C1 segment of cervical spinal cord (tissue), 14 donors: ENCODE measurements at places on chromosomes 6 and 20.

GRCh38 chr6:33620158-33620855, 815 bp upstream of the ITPR3 start:
- DNase-seq: no peak

GRCh38 chr6:138824482-138825144, 28.7 kb downstream of the ECT2L start:
- DNase-seq: no peak

GRCh38 chr6:49849213-49849907, 17.0 kb downstream of the CRISP1 start:
- DNase-seq: no peak

GRCh38 chr6:6057442-6058053, 50.8 kb upstream of the NRN1 start:
- DNase-seq: no peak

GRCh38 chr20:58235010-58235409, 6.6 kb upstream of the ANKRD60 start:
- no peak for DNase-seq

GRCh38 chr6:36478051-36478526, 35.3 kb downstream of the KCTD20 start:
- no peak for DNase-seq

DNA sequence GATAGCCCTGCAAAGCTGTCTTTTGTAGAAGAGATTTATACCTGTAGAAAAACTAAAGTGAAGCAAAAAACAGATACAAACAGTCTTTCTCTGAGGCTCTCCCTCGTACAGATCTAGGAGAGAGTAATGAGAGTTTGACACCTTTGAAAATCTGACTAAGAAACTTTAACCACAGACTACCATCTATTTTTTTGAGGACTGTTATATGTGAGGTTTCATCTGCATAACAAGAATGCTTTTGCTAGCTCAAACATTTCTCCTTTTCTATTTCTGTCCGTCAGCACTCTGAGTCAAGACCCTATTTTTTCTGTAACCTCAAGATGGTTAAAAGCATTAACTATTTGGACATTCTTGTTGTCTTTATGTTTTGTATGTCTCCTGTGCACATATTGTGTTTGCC, 193.0 kb downstream of the BTBD3 start:
- DNase-seq: no peak

DNA sequence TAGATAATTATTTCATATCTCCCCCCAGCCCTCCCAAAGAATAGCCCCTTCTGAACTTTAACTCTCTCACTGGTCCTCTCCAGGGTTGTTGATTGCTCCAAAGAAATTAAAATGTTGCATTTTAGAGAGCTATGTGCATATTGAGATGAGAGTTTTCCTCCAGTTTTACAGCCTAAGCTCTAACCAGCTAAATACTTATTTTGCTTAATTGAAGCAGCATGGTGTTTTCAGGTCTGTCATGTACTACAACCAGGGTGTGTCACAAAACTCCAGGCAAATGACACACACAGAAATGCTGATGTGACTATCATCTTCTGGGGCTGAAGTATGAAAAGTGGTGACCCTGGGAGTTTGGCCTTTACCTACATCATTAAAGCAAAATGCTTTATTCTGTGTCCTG, 196.8 kb upstream of the STXBP5 start:
- no peak for DNase-seq

DNA sequence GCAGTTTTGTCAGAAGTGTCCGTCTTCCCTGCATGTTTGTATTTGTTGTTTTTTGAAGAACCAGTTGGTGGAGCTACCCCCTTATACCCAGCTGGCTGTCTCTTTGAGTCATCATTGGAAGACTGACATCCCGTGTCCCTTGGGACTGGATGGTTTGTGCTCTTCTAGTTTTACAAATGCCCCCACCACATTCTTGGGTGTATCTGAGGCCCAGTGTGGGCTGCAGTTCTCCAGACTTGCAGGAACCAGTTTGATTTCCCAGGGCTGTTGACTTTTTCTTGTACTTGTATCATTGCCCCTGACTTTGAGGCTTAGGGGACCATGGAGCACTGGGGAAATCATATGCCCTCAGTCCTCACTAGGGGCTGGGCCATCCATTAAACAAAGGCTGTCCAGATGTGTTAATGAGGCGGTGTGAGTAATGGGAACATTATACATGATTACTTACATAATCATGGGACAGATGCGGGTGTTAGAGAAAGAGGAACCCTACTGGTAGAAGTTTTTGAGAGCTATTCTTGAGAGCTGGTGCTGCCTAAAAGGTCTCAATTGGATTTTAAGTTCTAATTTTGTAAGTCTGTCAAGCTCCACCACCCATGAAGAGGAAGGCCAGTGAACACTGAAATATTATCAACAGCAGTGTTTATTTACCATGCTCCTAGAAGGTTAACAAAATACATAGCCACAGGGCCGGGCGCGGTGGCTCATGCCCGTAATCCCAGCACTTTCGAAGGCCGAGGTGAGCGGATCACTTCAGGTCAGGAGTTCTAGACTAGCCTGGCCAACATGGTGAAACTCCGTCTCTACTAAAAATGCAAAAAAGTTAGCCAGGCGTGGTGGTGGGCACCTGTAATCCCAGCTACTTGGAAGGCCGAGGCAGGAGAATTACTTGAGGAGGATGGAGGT, 8.5 kb downstream of the JARID2 start:
- DNase-seq: no peak

GRCh38 chr6:99151634-99152346, 197.7 kb downstream of the FAXC start:
- DNase-seq: no peak

DNA sequence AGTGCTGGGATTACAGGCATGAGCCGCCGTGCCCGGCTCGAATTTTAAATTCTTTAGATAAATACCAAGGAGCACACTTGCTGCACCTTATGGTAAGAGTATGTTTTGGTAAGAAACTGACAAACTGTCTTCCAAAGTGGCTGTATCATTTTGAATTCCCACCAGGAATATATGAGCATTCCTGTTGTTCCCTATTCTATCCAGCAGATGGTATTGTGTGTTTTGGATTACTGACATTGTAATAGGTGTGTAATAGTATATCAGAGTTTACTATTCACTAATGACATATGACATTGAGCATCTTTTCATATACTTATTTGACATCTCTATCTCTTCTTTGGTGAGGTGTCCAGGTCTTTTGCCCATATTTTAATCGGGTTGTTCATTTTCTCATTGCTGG, 40.5 kb downstream of the TGM6 start:
- no peak for DNase-seq

GRCh38 chr6:11270030-11271027, 37.9 kb upstream of the NEDD9 start:
- no peak for DNase-seq

DNA sequence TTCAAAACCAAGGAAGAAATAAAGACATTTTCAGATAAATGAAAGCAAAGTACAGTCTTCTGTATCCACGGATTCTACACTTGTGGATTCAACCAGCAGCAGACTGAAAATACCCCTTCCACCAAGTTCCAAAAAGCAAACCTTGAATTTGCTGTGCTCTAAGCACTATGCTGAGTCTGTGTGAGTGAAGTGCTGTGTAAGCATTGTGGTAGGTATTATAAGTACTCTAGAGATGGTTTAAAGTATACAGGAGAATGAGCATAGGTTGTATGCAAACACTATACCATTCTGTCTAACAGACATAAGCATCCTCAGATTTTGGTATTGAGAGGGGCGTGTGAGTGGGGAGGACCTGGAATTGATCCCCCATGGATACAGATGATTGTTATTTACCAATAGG, 9.6 kb downstream of the OSER1 start:
- DNase-seq: no peak

- no peak for DNase-seq
Measured at GRCh38 chr6:70797625-70798024, 129.9 kb downstream of the SMAP1 start.

DNA sequence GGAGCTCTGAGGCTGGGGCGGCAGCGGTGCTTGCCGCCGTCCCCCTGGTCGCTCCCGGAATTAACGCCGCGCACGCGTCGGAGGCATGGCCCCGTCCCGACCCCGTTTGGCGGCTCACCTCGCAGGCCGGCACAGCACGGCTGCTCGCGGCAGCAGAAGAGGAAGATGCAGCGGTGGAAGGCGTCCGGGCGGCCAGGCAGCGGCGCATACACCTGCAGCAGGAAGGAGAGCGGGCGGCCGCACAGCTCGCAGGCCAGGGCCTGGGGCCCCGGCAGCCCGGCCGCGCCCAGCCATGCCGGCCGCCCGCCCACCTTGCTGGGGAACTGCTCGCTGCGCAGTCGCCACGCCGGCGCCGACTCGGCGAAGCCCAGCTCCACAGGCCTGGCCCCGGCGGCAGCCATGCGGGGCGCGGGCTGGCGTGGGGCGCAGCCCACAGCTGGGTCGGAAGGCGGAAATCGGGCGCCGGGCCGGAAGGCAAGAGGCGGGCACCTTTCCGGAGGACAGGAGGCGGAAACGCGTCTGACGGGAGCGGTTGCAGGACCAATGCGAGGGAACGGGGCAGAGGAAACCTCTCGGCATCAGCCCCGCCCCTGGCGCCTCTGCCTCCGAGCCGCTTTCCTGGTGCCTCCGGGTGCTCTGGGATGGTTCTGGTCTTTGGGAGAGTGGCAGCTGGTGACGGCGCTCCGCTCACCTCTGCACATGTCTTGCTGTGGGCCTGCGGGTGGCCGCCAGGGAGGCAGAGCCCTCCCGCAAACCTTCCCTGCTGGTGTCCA, at the start of gene PDCD2:
Gene PDCD2 (minus strand): TSS at position 457 of the 773 bp plus-strand sequence. CDS start 56 bp downstream, at position 401.
- peak; percentile 52 for DNase-seq

GRCh38 chr6:145863988-145864616, 49.5 kb upstream of the FBXO30 start:
- DNase-seq: no peak

- no peak for DNase-seq
Measured at GRCh38 chr20:36775826-36776225, 2.3 kb upstream of the DSN1 start.

DNA sequence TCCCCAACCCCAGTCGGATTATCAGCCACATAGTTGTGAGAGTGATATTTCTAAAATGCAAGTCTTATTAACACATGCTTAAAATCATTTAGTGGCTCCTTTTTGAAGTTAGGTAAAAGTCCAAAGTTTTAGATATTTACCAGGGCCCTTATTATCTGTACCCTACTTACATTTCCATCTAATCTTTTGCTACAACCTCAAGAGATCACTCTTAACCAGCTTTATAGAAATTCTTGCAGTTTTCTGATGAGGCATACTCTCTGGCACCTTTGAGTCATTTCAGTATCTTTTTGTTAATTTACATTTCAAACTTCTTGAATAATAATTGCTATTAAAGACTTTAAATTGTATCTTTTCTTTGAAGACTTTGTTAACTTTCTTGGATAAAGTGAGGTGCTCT, 453.3 kb downstream of the RFPL4B start:
- DNase-seq: no peak

DNA sequence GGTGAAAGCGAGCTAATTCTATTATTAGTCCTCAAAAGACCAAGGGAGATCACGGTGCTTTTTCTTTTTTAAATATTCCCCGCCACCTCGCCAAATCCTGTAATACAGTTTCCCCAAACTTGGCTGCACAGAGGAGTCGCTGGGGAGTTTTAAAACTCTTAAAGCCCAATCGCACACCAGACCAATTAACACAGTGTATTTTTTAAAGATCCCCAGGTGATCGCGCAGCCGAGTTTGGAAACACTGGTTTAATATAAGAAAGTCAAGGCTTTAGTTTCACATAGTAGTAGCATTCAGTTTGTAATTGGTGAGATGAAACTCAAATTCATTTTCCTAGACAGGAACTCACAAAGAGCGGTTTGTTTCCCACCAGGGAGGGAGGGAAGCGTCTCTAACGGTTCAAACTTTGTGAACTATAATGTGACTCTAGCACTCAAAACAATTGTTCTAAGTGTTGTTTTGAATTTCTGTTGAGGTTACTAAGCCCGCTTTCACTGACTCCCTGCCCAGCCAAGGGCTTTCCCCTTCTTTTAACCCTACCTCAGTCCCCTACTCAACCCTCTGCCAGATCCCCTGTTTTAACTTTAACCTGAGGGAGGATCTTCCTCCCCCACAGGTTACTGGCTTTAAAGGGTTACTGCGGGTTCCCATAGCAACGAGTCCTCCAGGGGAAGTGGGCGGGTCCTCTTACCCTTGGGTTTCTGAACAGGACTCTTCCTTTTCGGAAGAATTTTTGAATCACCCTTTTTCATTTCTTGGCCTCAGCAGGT, 25.7 kb upstream of the BTBD3 start:
- DNase-seq: peak; percentile 44

GRCh38 chr20:3728354-3728753, 4.1 kb upstream of the HSPA12B start:
- DNase-seq: no peak

GRCh38 chr6:24822696-24823095, 24.0 kb upstream of the ARMH2 start:
- no peak for DNase-seq

- no peak for DNase-seq
Measured at GRCh38 chr6:27441001-27441400, 31.9 kb downstream of the ZNF184 start.

- peak; percentile 6 for DNase-seq
Measured at GRCh38 chr6:144362042-144363018, 77.2 kb downstream of the UTRN start.

GRCh38 chr20:38144974-38145728, 19.9 kb downstream of the TGM2 start:
- DNase-seq: no peak

- DNase-seq: no peak
Measured at GRCh38 chr20:53850319-53850718, 220.1 kb downstream of the BCAS1 start.

GRCh38 chr6:42021847-42022754, 28.2 kb upstream of the TAF8 start:
- no peak for DNase-seq

GRCh38 chr20:38386004-38386403, 39.7 kb downstream of the LBP start:
- no peak for DNase-seq

DNA sequence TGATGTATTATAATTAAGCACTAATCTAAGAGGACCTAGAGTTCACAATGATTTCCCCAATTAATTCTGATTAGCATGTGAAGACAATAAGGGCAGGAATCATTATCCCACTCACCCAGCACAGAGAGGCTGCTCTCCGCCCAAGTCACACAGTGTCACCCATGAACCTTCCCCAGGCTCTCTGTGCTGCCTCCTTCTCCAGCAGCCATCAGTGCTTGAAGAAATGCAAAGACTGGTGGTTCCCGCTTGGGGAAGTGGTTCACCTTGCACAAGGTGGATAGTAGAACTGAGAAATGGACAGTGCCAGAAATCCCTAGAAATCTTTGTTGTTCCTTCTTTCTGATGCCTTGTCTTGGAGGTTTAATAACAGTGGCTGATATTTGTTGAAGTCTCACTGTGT, 401.3 kb downstream of the QKI start:
- DNase-seq: no peak
